ENCODE measurements at places on chromosomes 7 and 10. TPM values are rescaled to one million over a fixed set of nuclear protein-coding genes. Genes with fewer than 3 reads are reported as not detected.

The SYCE1 gene
- total RNA-seq: not detected

The LRIT1 gene
- total RNA-seq: not detected

The NEUROG3 gene
- total RNA-seq: not detected

The AKR1D1 gene
- total RNA-seq: not detected

The TEX36 gene
- total RNA-seq: not detected

The VGF gene
- total RNA-seq: 28.3 TPM

The HABP2 gene
- 0.18 TPM for total RNA-seq

The HUS1 gene
- total RNA-seq: 20.5 TPM

The MYOZ1 gene
- not detected for total RNA-seq

The PAOX gene
- 2.2 TPM for total RNA-seq

The NUPR2 gene
- not detected for total RNA-seq

The RGR gene
- total RNA-seq: not detected

The CPA2 gene
- 0.30 TPM for total RNA-seq

The PAPSS2 gene
- 17.1 TPM for total RNA-seq

The NXPH1 gene
- not detected for total RNA-seq

The KIAA1217 gene
- 1.5 TPM for total RNA-seq

The TMEM236 gene
- total RNA-seq: 0.06 TPM

The TMEM26 gene
- total RNA-seq: not detected

The UFSP1 gene
- 4.3 TPM for total RNA-seq

The CLCN1 gene
- not detected for total RNA-seq

The HMX2 gene
- 0.10 TPM for total RNA-seq

The SLC26A4 gene
- total RNA-seq: 0.10 TPM

The MRC1 gene
- total RNA-seq: 0.03 TPM

The MCM10 gene
- total RNA-seq: 22.3 TPM

The TACC2 gene
- total RNA-seq: 74.1 TPM

The TEX47 gene
- not detected for total RNA-seq

The PKD2L1 gene
- 0.05 TPM for total RNA-seq

The TYSND1 gene
- total RNA-seq: 16.3 TPM

The LBX1 gene
- total RNA-seq: not detected

The RNF32 gene
- total RNA-seq: 1.3 TPM

The FAM180A gene
- 0.06 TPM for total RNA-seq

The AP3M1 gene
- total RNA-seq: 32.5 TPM

The NANOS1 gene
- total RNA-seq: 2.8 TPM

The GARIN1A gene
- 0.38 TPM for total RNA-seq

The PRF1 gene
- total RNA-seq: 0.03 TPM

The ZNRF2 gene
- total RNA-seq: 4.7 TPM

The STK17A gene
- total RNA-seq: 22.6 TPM

The ZNF775 gene
- 6.3 TPM for total RNA-seq

The GPR85 gene
- total RNA-seq: not detected

The TSPAN12 gene
- 0.79 TPM for total RNA-seq

The TPST1 gene
- 6.9 TPM for total RNA-seq

The OAT gene
- total RNA-seq: 74.3 TPM

The GRM8 gene
- total RNA-seq: not detected

The PNLIPRP3 gene
- not detected for total RNA-seq

The TLX1 gene
- total RNA-seq: not detected

The TUBAL3 gene
- total RNA-seq: 0.21 TPM

The GRID2IP gene
- not detected for total RNA-seq

The GATA3 gene
- 4.9 TPM for total RNA-seq

The STEAP1 gene
- total RNA-seq: 16.1 TPM

All from A549 treated with Hydrocortisone at 1 μM for 4 hours (cell line).